Stimulated activated CD4-positive, alpha-beta T cell treated with anti-CD3 and anti-CD28 coated beads, TNF-alpha, amount 100 ng/mL, for 1 hour (primary cell): ENCODE measurements at places on chromosomes 6 and 20.

GRCh38 chr6:14549871-14550270, 432.3 kb downstream of the CD83 start:
- no peak for DNase-seq

GRCh38 chr6:51578994-51579393, 508.4 kb downstream of the PKHD1 start:
- no peak for DNase-seq

DNA sequence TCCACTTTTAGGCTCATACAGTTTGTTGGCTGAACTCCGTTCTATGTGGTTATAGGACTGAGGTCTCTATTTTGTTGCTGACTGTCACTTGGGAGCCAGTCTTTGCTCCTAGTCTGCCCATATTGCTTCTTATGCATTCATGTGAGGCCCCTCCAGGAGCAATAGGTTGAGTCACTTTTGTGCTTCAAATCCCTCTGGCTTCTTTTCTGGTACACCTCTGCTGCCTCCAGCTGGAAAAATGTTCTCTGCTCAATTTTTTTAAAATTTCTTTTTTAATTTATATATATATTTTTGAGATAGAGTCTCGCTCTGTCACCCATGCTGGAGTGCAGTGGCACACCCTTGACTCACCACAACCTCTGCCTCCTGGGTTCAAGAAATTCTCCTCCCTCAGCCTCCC, 42.7 kb upstream of the NOX3 start:
- DNase-seq, result no peak

GRCh38 chr6:36847152-36847551, 7.9 kb upstream of the CPNE5 start:
- DNase-seq, result no peak

DNA sequence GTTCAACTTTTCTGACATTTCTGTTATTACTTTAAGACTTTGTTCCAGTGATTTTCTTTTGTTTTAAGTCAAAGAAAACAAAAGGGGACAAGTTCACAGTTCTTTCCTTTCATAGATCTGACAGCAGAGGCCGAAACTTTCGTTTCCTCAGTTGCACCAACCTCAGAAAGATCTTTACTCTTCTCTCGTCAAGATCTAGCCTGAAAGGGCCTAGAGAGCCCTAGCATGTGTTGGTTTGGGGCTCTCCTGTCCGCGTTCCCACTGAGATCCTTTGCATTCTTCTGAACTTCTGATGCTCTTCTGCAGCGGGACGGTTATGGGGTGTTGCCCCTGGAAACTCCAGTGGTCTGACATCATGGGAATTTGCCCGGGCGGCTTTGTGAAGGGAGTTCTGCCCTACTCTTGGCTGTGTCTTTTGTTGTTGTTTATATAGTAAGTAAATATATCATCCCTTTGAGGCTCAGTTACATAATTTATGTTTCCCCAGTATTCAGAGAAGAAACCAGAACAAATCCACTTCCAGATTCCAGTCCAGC, 129.1 kb downstream of the SASH1 start:
- no peak for DNase-seq

- no peak for DNase-seq
Measured at GRCh38 chr6:37396571-37397180, 36.3 kb upstream of the CMTR1 start.

DNA sequence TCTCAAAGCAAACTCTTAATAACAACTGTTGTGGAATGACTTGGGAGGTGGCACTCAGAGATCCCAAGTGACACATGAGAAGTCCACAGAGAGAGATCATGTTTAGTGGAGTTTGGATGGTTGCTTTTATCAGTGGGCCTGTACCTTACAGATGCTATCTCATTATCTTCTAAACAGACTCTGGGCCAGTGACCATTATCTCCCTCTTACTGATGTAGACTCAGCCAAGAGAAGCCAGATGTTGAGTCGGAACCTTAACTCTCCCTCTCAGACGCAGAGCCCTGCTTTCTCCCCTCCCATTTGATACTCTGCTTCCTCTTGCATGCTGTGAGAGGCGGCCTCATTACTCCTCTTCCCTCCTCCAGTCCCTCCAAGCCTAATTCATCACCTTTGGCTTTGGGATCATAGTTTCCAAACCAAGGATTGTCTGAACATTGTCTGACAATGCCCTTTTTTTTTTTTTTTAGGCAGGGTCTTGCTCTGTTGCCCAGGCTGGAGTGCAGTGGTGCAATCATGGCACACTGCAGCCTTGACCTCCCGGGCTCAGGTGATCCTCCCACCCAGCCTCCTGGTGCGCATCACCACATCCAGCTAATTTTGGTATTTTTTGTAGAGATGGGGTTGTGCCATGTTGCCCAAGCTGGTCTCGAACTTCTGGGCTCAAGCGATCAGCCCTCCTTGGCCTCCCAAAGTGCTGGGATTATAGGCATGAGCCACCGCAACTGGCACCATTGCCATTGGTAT, 4.5 kb upstream of the DDR1 start:
- DNase-seq, result no peak
